Stimulated activated CD8-positive, alpha-beta memory T cell treated with anti-CD3 and anti-CD28 coated beads, Interleukin-4, amount 100 ng/mL, for 1 hour (primary cell): ENCODE measurements at places on chromosomes 1 and 21.

DNA sequence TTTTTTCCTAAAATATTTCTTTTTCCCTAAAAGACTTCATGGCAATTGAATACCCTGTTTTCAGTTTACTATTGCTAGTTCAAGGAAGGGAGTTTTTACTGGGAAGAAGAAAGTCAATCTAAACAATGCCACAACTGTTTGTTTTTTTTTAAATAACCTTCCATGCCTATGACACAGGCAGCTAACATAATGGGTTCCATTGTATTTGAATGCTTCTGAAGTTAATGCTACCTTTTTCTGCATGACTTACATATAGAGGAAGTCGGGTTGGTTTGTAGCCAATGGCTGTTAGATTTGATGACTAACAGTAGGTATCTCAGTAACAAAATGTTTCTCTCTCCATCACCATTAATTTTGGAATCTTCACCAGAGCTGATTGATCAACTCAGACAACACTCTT is 134.0 kb downstream of the KIF26B start:
- no peak for DNase-seq

- no peak for DNase-seq
Observed at GRCh38 chr1:208540724-208541123, 296.5 kb upstream of the PLXNA2 start.

DNA sequence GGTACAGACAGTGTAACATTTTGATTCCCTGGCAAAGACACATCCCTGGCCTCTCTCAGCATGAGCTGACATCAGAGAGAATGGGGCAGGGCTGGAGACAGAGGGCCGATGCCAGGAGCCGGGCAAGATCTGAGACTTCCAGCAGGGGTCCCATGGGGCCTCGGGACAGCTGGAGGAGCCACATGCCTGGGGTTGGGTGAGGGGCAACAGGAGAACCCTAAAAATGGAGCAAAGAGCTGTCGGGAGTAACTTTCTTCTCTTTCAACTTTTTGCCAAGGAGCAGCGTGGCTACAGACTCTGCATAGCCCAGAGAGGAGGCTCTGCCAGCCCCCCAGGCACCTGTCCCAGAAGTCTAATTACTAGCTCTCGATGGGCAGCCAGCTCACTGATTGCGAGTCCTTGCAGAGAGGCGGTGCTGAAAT is 130.8 kb downstream of the LACTBL1 start:
- no peak for DNase-seq

- no peak for DNase-seq
Observed at GRCh38 chr1:13675151-13675651, 24.8 kb upstream of the PRDM2 start.

GRCh38 chr21:41691205-41692184 is 75.4 kb downstream of the RIPK4 start:
- no peak for DNase-seq

- no peak for DNase-seq
Observed at GRCh38 chr1:199041173-199041914, 402.5 kb downstream of the PTPRC start.

GRCh38 chr1:156648951-156649350 is 7.0 kb downstream of the BCAN start:
- DNase-seq = no peak

DNA sequence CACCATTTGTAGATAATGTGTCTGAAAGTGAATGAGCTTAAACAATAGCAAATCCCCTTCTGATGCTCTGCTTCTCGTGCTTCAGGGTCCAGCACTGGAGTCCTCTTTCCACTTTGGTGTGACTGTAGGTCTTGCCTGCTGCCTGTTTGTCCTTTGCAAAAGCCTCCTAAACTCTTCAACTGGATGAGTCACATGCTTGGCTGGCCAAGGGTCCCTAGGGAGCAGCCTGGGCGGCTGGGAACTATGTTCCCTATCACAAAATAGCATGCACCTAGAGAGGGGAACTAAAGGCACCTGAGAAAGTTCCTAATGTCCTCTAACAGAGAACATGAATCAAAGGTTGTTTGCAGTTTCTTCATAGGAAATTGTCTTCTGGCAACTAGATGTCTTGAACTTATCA is 607.2 kb upstream of the PLXNA2 start:
- no peak for DNase-seq

DNA sequence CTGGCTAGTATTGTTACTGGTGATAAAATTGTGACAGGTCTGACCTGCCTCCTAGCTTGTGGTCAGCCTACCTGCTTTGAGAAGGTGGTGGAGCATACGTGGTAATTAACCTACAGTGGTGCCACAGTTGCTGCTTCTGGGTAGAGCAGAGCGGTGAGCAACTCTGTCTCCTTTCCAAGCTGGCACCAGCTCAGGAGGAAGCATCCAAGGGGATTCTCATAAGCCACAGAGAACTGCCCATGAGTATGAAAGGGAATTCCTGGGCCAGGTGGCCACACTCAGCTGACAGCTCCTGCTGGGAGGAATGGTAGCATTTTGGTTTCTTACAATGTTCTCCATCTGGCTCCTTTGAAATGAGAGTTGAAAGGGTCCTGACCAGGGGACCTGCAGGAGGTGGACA is 39.4 kb downstream of the ATP2B4 start:
- DNase-seq = no peak

- DNase-seq = no peak
Observed at GRCh38 chr1:220894025-220894923, 15.0 kb downstream of the HLX start.

DNA sequence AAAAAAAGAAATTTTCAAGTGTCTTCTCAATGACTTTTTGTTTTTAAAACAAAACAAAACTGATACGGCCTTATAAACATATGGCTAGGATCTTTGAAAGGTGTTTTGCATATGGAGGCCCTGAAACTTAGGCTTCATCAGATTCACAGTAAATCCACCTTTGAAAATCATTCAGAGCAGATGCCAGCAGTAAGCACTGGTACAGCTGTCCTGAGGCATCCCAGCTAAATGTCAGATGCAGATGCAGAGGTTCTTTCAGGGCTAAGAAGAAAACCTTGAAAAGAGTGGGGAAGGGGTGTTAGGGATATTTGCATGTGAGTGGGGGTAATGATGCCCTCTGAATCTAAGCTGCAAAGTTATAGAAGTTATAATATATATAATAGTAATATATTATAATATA is 56.2 kb upstream of the GNG12 start:
- no peak for DNase-seq

DNA sequence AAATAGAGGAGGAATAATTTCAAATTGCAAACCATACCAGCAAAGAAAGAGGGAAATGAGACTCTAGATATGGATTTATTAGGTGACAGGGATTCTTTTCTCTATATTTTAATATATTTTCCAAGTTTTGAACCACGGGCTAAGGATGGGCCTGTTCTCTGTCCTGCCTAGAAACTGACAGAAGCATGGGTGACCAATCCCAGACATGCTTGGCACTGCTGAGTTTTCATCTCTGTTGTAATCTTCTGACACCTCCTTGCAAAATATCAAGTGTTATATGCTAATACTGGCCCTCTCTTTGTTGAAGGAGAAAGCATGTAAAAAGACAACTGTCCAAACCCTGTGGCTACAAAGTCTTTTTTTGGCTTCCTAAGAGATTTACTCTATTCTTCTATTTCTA is 774 bp upstream of the ANGPTL7 start:
- DNase-seq = no peak

GRCh38 chr1:53979712-53980450 is 33.7 kb downstream of the LRRC42 start:
- no peak for DNase-seq

DNA sequence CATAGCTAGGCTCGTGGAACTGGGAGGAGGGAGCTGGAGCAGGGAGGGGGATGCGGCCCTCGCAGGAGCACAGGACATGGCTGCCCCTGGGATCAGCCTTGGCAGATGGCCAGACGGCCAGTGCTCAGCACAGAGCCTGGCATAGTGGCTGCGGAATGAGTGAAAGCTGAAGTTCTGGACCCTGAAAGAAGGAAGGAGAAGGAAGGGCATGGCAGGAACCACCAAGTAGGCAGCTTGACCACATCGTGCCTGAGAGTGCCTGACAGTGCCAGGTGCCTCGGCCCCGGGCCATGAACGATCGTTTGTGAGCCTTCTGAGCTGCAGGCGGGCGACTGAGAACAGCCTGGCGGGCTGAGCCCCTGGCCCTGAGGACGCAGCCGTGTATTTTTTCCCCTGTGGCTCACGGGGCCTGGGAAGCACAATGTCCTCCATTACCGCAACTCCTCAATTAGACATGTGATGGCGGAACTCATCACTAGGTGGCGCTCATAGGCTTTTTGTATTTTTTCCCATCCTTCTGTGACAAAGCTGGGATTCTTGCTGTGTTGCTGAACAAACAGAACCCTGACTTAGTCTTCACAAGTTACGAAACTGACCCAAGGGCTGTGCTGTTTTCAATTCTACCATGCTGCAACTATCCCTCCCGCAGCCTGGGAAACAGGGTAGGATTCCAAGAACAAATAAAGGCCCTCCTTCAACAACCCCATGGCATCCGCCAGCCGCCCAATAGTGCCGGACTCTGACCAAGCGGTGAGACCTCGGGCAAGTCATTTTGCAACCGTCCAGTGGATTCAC is 29.9 kb upstream of the TMEM61 start:
- no peak for DNase-seq

GRCh38 chr1:248631354-248632008 is 3.4 kb downstream of the OR2T11 start:
- DNase-seq = no peak

DNA sequence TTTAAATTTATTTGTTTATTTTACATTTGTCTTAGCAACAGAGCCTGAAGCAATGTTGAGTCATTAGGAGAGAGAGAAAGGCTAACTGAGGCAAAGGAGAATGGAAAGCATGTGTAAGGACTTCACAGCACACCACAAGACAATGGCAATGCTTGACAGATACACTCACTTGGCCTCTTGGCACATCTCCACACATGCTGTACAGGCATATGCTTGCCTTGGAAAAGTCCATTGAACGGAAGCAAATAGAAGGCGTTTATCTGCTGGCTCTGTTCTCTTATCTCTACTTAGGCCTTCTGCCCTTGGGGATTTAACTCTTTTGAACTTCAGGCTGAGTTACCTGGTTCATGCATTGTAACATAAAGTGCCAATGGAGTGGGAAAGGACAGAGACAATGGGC is 262.2 kb upstream of the POU3F1 start:
- DNase-seq = no peak

DNA sequence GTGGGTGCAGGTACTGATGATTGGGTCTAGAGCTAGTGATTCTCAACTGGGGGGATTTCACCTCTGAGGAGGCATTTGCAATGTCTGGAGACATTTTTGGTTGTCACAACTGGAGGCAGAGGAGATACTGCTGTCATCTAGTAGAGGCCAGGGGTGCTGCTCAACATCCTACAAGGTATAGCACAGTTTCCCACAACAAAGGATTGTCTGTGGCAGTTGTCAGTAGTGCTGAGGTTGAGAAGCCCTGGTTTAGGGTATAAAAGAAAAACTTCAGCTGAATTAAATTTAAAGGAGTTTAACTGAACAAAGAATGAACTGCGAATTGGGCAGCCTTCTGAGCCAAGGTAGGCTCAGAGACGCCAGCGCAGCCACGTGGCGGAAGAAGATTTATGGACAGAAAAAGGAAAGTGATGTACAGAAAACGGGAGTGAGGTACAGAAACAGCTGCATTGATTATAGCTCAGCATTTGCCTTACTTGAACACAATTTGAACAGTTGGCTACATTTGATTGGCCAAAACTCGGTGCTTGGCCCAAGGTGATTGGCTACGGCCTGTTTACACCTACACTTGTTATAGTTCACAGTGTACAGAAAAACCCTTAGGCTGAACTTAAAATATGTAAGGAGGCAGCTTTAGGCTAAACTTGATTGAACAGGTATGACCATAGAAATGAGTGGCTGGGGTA is 40.4 kb downstream of the MPZL1 start:
- no peak for DNase-seq

DNA sequence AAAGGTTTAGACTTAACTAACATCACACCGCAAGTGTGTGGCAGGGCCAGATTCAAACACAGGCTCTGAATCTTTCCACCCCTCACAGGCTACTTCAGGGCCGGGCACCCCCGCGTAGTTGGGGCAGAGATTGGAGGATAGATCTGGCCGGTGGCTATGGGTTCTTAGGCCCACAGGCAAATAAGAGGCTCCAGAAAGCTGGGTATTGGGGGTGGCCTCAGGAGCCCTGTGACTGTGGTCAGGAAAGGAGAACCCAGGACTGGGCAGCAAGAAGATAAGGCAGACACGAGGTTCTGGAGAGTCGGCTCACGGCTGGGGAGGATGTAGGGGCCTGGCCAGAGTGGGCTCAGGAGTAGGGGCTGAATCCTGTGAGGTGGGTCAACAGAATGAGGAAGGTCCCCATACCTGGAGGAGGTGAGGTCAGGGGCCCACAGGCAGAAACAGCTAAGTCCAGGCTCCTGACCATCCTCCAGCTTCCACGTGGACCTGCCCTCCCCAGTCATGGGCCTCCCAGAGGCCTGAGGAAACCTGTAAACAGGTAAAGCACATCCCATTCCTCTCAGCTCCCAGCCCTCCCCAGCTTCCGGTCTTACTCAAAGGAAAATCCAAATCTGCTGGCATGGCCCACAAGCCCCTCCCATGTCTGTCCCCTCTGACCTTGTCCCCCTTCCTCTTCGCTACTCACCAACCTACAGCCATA is 306.2 kb downstream of the MATN1 start:
- no peak for DNase-seq
